ENCODE measurements at places on chromosomes 3 and 15.

- DNase-seq, result no peak
Measured at GRCh38 chr3:9914559-9915253, 2.2 kb upstream of the IL17RC start.

GRCh38 chr15:39194106-39194830 is 386.6 kb upstream of the THBS1 start:
- no peak for DNase-seq

GRCh38 chr3:43892526-43892925 is 201.8 kb downstream of the ABHD5 start:
- no peak for DNase-seq

- no peak for DNase-seq
Measured at GRCh38 chr3:152539191-152539764, 270.5 kb downstream of the MBNL1 start.

DNA sequence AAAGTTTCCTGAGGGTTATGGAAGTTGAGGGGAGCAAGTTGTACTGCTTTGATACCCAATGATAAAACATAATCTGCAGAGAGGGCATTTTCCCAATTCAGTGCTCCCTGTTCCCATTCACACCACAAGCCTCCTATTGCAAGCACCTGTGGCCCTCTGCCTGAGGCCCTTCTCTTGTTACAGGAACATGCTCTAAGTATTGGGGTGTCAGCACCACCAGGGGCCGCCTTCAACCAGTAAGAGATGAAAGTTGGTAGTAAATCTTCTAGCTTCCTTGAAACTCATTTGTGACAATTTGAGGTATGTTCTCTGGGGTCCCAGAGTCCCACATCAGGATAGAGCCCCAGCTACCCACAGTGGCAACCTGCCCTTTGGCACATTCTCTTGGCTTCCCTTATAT is 265.4 kb upstream of the ARHGEF26 start:
- no peak for DNase-seq

DNA sequence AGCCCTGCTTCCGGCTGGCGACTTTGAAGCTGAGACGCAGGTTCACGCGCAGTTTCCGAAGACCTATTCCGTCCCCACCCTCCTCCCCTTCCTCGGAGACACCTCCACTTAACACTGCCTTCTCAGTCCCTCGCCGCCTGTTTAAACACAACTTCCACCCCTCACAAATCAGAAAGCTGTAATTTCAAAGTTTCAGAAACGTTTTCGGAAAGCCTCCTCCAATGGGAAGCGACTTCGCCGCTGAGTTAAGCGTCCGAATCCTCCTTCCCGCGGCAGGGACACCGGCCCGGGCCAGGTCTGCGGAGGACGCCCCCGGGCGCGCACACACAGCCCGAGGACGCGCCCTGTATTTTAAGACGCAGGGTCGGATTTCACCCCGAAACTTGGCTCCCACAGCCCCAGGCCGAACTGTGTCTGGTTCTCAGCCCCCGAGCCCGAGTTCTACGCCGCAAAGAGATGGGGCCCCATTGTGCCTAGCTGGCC is 559 bp upstream of the LRRN1 start:
- no peak for DNase-seq

DNA sequence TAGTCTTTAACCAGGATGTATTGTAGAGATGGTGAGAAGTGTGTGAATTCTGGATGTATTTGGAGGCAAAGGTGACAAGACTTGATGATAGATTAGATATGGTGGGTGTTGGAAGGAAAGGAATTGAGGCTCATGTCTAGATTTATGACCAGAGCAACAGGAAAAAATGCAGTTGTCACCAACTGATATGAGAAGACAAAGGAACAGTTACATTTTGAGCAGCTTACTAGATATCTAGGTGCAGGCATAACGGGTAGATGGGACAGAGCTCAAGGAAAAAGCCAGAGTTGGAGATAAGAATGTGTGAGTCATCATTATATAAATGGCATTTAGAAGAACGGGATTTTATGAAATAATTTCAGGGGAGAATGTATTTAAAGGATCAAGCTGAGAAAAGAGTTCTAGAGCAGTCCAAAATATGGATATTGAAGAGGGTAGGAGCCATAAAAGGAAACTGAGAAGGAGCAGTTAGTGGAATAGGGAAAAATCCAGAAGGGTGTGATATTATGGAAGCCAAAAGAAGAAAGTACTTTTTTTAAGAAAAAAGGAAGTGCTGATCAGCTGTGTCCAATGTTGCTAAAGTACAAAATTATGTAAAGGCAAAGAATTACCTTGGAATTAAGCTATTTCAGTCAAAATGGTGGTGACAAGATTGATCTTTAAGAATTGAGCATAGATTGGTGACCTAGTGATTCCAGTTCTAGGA is 262.5 kb downstream of the CGGBP1 start:
- no peak for DNase-seq

DNA sequence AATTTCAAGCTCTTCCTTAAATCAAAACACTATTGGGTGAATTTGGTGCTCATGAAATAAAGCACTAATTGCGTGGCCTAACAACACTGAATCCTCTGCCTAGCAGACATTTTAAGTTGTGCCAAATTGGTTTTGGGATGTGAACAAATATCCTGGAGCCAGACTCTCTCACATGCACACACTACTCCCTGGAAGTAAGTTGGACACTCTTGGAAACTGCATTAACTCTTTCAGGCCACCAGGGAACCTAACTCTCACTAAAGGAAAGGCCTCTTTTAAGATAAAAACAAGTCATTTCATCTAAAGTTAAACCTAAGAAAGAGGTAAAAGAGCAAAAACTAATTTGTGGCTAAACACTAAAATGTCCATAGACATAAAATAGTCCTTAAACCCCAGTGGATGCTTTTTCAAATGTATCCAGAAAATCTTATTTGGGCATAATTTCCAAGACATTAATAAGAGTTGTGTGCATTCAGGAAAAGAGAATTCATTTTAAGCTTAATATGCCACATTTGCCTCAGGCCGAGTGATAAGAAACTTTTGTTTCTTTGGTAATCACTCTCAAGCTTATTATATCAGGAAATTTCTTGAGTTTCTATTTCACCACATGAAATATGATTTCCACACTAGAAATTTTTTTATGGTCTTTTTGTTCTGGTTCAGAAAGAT is 61.8 kb downstream of the ZBTB20 start:
- no peak for DNase-seq

GRCh38 chr15:92883163-92883875 is 16.8 kb upstream of the CHD2 start:
- DNase-seq, result peak; percentile 31

GRCh38 chr3:145704020-145704419 is 457.0 kb downstream of the PLOD2 start:
- no peak for DNase-seq

- no peak for DNase-seq
Measured at GRCh38 chr3:188367678-188368077, 213.7 kb downstream of the LPP start.

- peak; percentile 4 for DNase-seq
Measured at GRCh38 chr15:99413955-99414754, 151.6 kb upstream of the MEF2A start.

- no peak for DNase-seq
Measured at GRCh38 chr3:43748179-43748578, 57.4 kb downstream of the ABHD5 start.

DNA sequence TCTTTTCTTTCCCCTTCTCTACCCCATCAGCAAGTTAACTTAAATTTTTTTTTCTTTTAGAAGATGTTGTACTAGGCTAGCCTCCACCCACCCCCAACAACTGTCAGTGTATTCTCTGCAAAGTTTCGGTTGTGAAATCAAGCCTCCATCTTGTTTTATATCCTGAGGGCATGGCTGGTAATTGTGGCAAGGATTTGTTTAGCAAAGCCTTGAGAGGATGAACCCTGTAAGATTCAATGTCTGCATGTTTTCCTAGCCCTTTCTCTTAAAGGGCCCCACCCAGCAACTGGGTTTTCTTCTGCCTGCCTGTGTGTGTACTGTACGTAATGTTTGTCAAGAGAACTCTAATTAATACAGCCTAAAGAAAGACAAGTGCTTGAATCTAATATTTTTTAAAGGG is 475.3 kb downstream of the FHIT start:
- DNase-seq, result no peak

- DNase-seq, result no peak
Measured at GRCh38 chr3:52150357-52150756, 3.9 kb downstream of the POC1A start.

GRCh38 chr15:79089331-79089889 is 1.2 kb downstream of the RASGRF1 start:
- no peak for DNase-seq

DNA sequence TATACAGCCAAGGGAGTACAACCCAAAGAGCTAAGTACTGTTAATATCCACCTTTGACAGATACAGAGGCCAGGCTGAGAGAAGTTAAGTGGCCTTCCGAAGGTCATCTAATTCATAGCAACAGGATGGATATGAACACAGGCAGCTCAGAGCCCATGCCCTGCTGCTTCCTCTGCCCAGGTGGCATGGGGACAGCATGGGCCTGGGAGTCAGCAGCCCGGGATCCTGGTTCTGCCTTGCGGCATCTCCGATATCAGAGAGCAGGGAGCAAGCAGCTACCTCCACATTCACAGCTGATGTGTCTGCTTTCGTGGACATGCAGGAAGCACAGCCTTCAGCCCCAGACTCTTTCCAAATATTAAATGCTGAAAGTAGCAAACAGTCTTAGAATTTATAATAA is 55.6 kb downstream of the STARD5 start:
- DNase-seq, result no peak

- DNase-seq, result no peak
Measured at GRCh38 chr15:77944002-77944867, 133.3 kb downstream of the TBC1D2B start.

GRCh38 chr15:79308874-79309273 is 2.0 kb upstream of the TMED3 start:
- DNase-seq, result no peak

GRCh38 chr3:150090006-150090405 is 119.3 kb upstream of the PFN2 start:
- DNase-seq, result no peak

DNA sequence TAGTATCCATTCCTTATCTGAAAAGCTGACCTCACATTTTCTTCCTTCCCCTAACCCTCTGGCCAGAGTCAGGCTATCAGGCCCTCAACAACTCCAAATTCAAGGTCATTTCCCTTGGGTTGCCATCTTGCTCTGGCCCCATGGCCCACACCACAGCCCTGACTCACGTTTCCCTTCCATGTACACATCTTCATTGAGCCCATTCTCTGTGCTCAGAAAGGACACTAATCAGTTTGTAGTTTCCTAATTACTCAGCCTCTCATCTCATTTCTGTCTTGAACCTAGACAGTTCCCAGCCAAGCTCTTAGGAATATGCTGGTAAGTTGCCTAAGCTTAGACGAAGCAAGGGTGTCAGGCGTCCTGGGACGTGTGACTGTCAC is 14.9 kb downstream of the TGM5 start:
- no peak for DNase-seq

- DNase-seq, result no peak
Measured at GRCh38 chr3:69142797-69143454, 20.5 kb upstream of the LMOD3 start.

- no peak for DNase-seq
Measured at GRCh38 chr15:74716651-74717050, 8.7 kb downstream of the CYP1A1 start.

DNA sequence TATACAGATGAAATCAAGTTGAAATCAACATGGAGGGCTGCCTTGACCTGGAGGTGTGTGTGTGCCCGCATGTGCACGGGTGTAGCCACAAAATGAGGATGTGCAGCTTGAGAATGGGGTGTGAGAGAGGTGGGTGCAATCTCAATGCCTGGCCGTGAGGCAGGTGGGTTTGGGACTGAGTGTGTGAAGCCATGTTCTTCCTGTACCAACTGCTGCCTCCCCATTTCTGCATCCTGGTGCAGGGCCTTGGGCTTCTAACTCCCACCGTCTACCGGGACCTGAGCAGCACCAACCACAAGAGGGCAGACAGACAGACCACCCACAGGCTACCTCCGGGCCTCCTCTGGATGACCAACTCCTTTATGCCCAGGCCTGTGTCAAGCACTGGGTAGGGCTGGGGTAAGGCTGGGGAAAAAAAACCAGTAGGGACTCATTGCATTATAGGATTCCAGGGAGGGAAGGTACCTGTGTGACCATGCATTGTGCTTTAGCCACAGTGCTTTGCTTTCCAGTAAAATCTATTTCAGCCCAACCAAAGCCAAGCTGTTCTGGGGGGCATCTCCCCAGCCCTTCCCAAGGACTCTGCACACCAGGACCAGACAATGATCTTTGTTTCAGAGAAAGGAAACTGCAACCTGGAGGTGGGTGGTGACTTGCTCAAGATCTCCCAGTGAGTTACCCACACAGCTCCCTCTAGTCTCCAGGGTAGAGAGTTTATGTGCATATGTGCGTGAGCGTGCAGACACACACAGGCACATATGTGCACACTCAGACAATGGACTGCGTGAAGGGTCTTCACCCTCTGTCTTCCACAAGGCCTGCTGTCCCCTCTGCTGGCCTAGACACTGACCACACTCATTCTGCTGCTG is 162.2 kb upstream of the TLE3 start:
- DNase-seq, result no peak

DNA sequence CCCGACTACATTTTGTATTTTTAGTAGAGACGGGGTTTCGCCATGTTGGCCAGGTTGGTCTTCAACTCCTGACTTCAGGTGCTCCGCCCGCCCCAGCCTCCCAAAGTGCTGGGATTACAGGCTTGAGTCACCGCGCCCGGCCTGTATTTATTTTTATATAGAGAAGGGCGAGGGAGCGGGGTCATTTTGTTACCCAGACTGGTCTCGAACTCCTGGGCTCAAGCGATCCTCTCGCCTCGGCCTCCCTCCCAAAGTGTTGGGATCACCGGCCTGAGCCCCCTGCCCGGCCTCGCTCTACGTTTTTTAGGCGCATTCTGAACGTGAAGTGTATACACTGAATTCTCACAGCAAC is 514 bp upstream of the PPP4R2 start:
- DNase-seq, result no peak

- no peak for DNase-seq
Measured at GRCh38 chr15:76987896-76988860, 6.7 kb upstream of the PSTPIP1 start.

- DNase-seq, result no peak
Measured at GRCh38 chr15:69272139-69272538, 26.6 kb upstream of the PAQR5 start.

DNA sequence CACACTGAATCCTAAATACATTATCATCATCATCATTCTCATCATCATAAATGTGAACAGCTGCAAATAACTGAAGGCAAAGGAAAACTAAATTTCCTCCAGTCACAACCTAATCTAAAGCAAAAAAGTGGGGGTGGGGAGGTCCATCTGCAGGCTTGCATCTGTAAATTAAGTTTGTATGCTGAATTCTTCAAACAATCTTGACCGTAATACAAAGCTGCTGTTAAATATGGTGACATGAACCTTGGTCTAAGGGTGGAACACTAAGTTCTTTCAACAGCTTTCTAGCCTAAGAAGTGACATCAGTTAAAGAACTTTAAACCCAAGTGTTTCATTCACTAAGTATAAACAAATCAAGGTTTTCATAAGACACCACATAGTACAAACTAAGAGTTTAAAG is 4.3 kb downstream of the LRRFIP2 start:
- no peak for DNase-seq

- DNase-seq, result no peak
Measured at GRCh38 chr3:69856965-69857705, 117.9 kb downstream of the MITF start.

DNA sequence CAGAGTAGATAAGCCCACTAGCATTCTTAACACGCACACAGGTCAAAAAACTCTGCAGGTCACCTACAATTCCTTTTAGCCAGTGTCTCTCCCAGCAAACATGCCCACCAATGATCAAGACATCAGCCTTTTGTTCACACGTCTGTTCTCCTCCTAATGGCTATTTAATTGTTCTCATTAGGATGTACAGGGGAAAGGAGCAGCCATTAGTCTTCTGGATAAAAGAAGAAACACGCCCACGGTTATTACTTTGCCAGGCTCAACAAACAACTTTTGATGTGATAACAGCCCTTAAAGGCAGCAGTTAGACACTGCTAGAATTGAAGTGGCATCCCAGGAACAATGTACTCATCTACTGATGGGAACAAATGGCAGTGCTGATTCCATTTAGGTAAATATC is 108.8 kb downstream of the NTRK3 start:
- DNase-seq, result no peak

Measured in central memory CD8-positive, alpha-beta T cell (primary cell).